Spleen (tissue), 13 donors: ENCODE measurements at places on chromosomes 4 and X. TPM values are rescaled to one million over a fixed set of nuclear protein-coding genes. Genes with fewer than 3 reads are reported as not detected.

Gene LEF1
- polyA plus RNA-seq, result 9.7 TPM

Gene LDB2
- 24.1 TPM for polyA plus RNA-seq

Gene TMEM129
- polyA plus RNA-seq, result 32.7 TPM

Gene ADH7
- polyA plus RNA-seq, result 0.02 TPM

Gene HERC5
- 3.9 TPM for polyA plus RNA-seq

Gene FAM53A
- polyA plus RNA-seq, result 2.7 TPM

Gene CLGN
- 0.09 TPM for polyA plus RNA-seq

Gene ATP2B3
- polyA plus RNA-seq, result not detected

Gene FRMPD3
- polyA plus RNA-seq, result 0.03 TPM

Gene HTRA3
- 0.26 TPM for polyA plus RNA-seq

Gene GABRG1
- polyA plus RNA-seq, result 0.03 TPM

Gene BTK
- 103 TPM for polyA plus RNA-seq

Gene GRIA2
- not detected for polyA plus RNA-seq

Gene CRMP1
- 0.85 TPM for polyA plus RNA-seq

Gene ZNF732
- polyA plus RNA-seq, result not detected

Gene HPGD
- polyA plus RNA-seq, result 7.5 TPM

Gene UGT2B10
- not detected for polyA plus RNA-seq

Gene RNF128
- not detected for polyA plus RNA-seq

Gene HGFAC
- polyA plus RNA-seq, result 0.11 TPM

Gene CENPU
- 12.9 TPM for polyA plus RNA-seq

Gene TKTL2
- polyA plus RNA-seq, result not detected

Gene SH3TC1
- 23.3 TPM for polyA plus RNA-seq

Gene NR3C2
- 2.5 TPM for polyA plus RNA-seq

Gene RAB33A
- 4.4 TPM for polyA plus RNA-seq

Gene BANK1
- polyA plus RNA-seq, result 121 TPM

Gene CORIN
- polyA plus RNA-seq, result 0.26 TPM

Gene GPR82
- 0.26 TPM for polyA plus RNA-seq

Gene GPAT3
- 1.1 TPM for polyA plus RNA-seq

Gene C4orf46
- polyA plus RNA-seq, result 3.3 TPM

Gene GRSF1
- 31.1 TPM for polyA plus RNA-seq

Gene MAGEA4
- polyA plus RNA-seq, result not detected

Gene DLG3
- polyA plus RNA-seq, result 6.2 TPM

Gene XAGE2
- not detected for polyA plus RNA-seq

Gene DUX4
- polyA plus RNA-seq, result not detected

Gene RHOXF2B
- polyA plus RNA-seq, result not detected

Gene F8
- polyA plus RNA-seq, result 9.3 TPM

Gene SPANXD
- polyA plus RNA-seq, result not detected

Gene MAGEC2
- polyA plus RNA-seq, result not detected

Gene SASH3
- polyA plus RNA-seq, result 142 TPM

Gene CHST7
- polyA plus RNA-seq, result 5.2 TPM

Gene TMEM164
- polyA plus RNA-seq, result 7.5 TPM

Gene TMEM255A
- polyA plus RNA-seq, result 2.0 TPM

Gene OPRPN
- polyA plus RNA-seq, result not detected

Gene ATXN3L
- not detected for polyA plus RNA-seq
